HL-60 (cell line): ENCODE measurements at places on chromosomes 5 and 9.

DNA sequence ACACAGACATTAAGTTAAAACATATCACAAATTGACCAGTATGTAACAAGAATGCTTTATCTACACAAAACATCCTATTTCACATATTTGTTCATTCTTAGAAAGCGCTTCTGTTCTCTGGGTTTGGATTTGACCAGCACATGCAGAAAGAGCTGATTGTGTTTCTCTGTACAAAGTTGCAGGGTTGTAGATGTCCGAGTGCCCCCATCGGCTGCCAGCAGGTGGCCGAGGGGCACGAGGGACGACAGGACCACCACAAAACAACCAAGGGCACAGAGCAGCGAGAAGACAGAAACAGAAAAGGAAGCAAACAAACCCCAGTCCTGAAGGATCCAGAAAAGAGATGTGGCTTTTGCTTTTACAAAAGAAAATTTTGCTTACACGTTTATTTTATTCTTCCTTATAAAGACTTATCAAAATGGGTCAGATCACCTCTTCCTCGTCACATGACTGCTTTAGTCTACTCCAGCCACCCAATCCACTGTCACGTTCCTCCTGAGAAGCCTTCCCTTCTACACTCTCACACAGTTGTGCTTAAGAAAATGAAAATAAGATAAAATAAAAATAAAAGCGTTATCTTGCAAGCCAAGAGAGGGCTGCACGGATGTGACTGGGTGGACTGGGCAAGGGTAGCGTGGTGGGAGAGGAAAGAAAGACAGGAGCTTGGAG is 9.5 kb downstream of the OTP start:
- DNase-seq, result no peak

DNA sequence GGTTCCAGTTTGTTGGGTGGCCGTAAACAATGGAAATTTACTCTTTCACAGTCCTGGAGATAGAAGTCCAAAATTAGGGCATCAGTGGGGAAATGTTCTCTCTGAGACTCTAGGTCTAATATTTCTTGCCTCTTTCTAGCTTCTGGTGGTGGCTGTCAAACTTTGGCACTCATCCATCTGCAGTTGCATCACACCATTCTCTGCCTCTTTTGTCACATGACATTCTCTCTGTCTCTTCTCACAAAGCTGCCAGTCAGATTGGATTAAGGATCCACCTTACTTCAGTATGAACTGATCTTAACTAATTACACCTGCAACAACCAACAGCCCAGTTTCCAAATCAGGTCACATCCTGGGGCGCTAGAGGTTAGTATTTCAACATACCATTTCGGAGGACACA is 222.9 kb upstream of the FTMT start:
- no peak for DNase-seq

GRCh38 chr5:67921004-67921601 is 294.5 kb upstream of the PIK3R1 start:
- no peak for DNase-seq

- DNase-seq, result no peak
These were observed 133.9 kb upstream of the SPEF2 start for GRCh38 chr5:35483780-35484179.

DNA sequence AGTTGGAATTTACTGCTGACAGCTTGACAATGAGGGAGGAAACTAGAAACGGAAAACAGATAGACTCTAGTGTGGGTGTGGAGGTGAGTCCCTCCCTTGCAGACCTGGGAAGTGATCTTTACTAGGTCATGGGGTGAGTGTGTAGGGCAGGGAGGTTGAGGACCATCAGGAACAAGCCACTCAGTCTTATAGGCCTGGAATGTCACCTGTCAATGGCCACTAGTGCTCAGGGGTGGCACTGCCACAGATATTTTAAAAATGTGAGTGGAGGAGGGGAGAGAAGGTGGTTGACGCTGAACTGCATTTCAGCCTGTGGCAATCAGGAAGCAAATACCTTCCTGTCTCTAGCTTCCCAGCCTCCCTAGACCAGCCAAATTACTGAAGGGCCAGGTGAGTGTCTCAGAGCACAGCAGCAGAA is 9.0 kb downstream of the OR2S2 start:
- no peak for DNase-seq

DNA sequence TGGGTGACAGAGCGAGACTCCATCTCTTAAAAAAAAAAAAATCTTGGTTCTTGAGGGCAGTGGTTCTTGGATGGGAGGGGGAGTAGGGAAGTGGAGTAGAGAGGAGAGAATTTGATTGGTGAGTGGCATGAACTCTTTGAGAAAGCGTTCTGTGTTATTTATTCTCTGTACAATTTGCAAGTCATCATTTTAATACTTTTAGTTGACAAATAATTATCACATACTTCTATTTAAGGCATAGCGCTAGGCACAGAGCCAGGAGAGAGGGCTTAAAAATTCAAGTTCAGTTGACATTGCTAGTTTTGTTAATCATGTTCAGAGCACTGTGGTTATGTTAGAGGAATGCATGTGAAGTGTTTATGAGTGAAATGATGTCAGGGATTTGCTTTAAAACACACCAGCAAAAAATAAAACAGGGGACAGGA is 24.6 kb downstream of the HSDL2 start:
- no peak for DNase-seq

DNA sequence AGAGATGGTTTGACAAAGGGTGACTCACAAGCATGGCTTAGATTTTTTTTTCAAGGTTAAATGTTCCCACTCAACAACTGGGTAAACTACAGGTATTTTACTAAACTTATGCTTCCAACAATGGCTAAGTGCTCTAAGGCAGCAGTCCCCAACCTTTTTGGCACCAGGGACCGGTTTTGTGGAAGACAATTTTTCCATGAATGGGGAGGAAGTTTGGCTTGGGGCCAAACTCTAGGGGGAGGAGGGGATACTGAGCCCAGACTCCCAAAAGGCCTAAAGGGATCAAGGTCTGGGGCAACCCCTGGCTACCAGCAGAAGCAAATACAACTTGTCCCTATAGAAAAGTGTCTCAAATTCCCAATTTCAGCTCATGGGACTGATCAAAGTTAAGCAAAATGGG is 32.0 kb upstream of the HSD17B3 start:
- DNase-seq, result no peak

GRCh38 chr5:124859027-124859426 is 112.6 kb upstream of the ZNF608 start:
- no peak for DNase-seq

GRCh38 chr9:16236882-16237281 is 633.6 kb downstream of the BNC2 start:
- DNase-seq, result no peak

- DNase-seq, result no peak
These were observed at the start of gene SLC28A3 for GRCh38 chr9:84340535-84340934. Gene SLC28A3 (minus strand): TSS chr9:84340758. CDS start chr9:84340633, 125 bp downstream.

- DNase-seq, result peak; percentile 15
These were observed 48.2 kb downstream of the ANXA1 start for GRCh38 chr9:73199886-73200285.

DNA sequence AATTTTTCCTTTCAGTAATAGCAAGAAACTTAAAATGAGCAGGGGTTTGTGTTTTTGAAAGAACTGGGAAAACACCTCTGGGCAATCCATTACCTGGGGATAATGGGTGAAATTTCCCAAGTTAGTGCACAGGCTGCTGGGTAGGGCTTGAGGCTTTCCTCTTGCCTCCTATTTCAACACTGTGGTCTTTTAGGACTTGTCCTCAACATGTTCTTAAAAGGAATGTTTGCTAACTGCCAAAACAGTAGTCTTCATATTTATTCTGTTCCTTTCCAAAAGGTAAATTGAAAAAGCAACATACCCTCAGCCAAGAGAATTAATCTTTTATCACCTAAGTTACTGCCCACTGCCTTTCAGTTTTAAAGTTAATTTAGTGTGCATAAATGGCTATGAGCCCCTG is 158.3 kb upstream of the CCDC152 start:
- DNase-seq, result no peak

DNA sequence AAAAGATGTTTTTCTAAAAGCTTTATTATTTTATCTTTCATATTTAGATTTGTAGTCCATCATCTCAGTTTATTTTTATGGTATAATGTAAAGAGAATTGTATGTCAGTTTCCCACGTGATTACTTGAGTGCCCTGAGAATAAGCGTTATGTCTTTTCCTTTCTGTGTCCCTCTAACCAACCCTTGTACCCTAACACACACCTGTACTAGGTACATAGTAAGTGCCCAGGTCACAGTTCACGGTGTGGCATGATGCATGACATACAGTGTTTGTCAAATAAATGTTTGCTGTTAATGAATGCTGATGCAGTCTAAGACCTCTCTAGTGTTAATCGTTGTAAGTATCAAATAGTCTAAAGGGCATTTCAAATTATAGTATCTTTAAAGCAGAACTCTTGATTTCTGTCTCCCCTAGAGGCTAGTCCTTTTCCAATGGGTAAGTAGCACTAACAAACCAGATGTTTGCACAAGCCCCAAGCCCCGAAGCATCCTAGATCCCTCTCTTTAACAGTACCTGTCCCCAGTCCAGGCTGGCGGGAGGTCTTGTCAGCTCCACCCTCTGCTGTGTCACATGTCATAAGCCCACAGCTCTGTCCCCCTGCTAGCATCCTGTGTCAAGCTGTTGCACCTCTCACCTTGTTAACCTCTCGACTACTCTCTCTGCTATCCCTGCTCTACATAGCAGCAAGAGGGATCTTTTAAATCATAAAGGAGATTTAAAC is 23.7 kb downstream of the NUP214 start:
- no peak for DNase-seq

DNA sequence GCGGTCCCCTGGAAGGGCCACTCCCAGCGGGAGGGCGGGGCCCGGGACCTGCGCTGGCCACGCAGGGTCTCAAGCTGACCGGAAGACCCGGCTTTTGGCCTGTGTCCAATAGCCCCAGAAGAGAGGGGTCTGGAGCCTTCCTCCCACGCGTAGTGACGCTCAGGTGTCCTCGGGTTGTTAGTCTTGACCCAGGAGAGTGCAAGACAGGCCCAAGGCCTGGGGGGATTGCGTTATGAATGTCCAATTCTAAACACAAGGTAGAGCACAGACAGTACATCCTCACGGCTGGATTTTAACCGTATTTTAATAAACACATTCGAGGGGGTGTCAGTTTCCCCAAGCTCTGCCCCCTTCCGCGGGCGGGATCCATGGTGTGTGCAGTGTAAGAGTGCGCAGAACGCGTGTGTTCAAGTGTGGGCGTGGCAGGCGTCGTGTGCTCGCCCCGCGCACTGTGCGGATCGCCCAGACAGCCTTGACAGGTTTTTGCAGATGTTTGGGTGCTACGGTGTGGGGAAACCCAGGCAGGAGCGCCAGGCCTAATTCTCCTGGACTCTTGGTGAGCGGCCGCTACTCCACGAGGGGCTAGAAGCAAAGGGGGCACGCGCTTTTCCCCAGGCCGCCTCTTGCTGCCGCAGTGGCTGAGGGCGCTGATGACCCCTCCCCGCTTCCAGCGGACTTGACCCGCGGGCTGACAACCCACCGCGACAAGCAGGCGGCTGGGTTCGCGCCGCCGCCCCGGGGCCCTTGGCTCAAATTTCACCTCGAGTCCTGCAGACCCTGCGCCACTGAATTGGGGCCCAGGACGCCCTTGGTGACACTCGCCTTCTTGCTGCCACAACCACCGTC is 6.1 kb upstream of the DMRT3 start:
- no peak for DNase-seq

DNA sequence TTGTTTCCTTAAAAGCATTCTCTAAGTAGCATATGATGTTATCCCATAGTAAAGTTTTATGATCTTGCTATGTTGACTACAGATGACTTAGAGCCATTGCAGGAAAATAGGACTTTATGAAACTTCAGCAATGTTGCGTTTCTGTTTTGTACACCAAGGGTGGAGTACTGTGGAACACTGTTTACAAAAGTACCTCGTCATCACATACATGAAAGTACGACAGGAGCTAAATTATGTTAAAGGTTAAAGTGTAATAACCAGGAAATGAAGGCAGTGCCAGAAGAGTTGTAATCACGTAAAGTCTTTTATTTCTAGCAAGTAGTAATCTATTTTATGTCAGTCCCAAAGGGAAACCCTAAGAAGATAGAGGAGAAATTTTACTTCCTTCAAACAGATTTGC is 50.9 kb downstream of the C9orf85 start:
- no peak for DNase-seq

DNA sequence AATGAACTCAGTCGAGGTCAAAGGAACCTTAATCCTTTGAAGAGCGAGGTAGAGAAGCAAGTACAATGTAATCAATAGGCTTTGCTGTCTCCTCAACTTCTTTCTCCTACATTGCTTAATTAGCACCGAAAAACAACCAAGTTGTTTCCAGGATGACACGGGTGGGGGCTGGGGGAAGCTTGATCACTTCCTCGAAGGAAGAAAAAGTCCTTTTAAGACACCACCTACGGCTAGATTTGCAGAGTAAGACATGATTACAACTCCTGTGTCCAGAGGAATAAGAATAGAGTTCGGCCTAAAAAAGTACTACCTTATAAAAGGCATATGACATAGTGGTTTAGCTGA is 811 bp upstream of the ARRDC3 start:
- peak; percentile 32 for DNase-seq

DNA sequence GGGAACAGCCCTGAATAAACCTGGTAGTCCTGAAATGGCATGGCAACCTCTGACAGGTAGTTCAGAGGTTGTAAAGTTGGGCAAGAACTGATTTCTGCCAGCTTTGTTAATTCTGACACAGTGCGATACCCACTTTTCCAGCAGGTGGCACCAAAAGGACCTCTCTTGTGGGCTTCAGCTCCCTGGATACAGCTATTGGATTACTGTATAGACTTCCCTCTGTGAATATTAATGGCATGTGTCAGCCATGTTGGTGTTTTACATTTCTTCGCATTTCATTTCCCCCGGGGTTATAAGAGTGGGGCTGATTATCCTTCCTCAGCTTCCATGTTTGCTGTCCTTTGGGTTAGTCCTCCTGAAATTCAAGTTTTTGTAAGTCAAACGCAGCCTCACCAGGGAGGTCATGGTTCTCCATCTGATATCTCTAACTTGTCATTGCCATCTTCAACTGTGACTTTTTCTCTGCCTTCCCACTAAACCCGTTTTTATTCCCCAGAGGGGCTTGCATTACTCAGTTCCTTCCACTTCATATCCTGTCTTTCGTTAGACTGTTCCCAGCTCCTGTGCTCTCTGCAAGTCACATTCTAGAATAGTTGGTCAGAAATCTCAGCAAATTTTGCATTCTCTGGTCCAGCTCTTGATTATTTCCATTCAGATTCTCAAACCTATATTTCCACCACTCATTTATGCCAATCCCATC is 135.6 kb downstream of the LIFR start:
- peak; percentile 40 for DNase-seq

DNA sequence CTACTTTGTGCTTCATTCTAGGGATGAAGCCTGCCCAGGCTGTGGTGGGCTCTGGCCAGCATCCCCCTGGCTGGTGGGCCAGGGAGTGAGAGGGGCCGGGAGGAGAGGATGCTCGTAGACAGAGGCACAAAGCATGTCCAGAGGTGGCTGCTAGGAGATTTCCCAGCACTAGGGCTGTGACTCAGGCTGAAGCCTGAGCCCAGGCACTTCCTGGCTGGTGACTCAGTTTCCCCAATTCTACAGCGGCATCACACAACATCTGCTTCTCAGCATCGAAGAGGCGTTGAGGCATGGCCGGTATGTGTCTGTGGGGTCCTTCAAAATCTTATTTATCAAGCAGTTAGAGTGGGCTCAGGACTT is 55.6 kb downstream of the DUSP1 start:
- DNase-seq, result no peak

DNA sequence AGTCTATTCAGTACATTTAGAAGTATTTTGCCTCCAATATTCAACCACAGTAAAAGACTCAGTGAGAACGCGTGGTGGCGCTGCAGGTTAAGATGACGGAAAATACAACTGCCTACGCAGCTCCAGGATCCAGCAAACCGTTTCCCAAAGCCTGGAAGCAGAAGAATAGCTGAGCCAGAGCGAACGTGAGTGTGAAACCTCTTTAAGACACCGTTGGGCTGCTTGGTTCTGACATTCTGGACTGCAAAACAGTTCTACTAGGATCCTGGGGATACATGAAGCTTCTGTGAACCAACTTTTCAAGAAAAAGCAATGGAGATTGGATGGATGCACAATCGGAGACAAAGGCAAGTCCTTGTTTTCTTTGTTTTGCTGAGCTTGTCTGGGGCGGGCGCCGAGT is at the start of gene PCDHB16:
TSS of gene PCDHB16 (plus strand) at position 140 of the 400 bp plus-strand sequence. CDS start at position 313, 173 bp downstream.
- no peak for DNase-seq
